ENCODE measurements at places on chromosomes 6 and 20. TPM values are rescaled to one million over a fixed set of nuclear protein-coding genes. Genes with fewer than 3 reads are reported as not detected.

XPO5 gene
- 37.2 TPM for total RNA-seq

EFCAB8 gene
- under 0.01 TPM for total RNA-seq

BMP2 gene
- 34.2 TPM for total RNA-seq

PROKR2 gene
- not detected for total RNA-seq

FAM184A gene
- 0.33 TPM for total RNA-seq

RWDD2A gene
- 3.6 TPM for total RNA-seq

NR2E1 gene
- not detected for total RNA-seq

DBNDD2 gene
- total RNA-seq: 4.9 TPM

SLC22A2 gene
- total RNA-seq: not detected

Data from vein endothelial cell (primary cell).